ENCODE measurements at places on chromosomes 12 and 14.

- no peak for DNase-seq
Observed at GRCh38 chr12:110282300-110282860, 1.3 kb downstream of the ATP2A2 start.

DNA sequence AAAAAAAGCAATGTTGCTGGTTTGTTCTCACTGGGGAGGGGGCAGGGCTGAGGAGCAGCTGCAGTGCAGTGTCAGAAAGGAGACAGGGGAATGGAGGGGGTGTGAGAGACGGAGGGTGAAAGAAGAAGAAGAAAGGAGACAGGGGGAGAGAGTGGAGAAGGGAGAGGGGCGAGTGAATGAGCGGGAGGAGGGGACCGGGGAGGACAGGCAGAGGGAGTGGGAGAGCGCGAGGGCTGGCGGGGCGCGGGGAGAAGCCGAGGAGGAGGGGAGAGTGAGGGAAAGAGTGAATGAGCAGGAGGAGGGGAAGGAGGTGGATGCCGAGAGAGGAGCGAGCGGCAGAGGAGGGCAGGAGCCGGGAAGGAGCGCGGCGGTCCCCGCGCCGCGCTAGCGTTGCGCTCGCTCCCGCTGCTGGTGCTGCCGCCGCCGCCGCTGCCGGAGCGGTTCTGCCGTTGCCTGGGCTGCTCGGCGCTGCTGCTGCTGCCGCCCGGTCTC lies at the start of gene NOVA1:
TSS of gene NOVA1 (minus strand) at position 445 of the 492 bp plus-strand sequence. CDS start 597 bp downstream, outside the sequence.
- peak; percentile 21 for DNase-seq

- no peak for DNase-seq
Observed at GRCh38 chr12:25054783-25055144, 105.9 kb upstream of the BCAT1 start.

- no peak for DNase-seq
Observed at GRCh38 chr12:68762691-68763090, 16.7 kb downstream of the SLC35E3 start.

- DNase-seq: no peak
Observed at GRCh38 chr14:38255408-38255672, 553 bp downstream of the CLEC14A start.

DNA sequence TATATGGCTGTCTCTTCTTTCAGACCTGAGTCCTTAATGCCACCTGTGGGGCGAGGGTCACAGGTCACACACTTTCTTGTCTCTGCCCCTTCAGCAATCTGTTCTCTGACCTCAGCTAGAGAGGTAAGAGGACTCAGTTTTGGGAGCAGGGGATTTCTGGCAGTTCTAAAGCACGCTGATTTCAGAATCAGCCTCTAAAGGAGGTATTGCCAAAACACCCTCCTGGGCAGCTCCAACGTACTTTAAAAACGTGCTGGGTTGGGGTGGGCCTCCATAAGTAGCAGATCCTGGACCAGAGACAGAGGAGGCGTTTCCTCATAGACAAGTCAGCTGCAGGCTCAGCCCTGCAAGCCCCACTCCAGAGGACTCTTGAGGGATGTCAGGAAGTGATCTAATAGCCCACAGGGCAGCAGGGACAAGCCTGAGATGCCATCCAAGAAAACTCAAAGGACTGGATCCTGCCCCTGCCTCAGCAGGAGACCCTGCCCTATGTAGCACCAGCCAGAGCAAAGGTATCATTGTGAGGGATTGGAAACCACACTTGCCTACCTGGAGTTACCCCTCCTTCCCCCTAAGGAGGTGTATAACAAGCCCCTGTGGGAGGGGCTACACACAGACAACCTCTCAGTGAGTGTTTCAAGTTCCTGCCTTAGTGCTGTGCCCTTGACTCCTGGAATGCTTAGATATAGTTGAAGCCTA lies 8.5 kb downstream of the CTDSP2 start:
- DNase-seq: peak; percentile 42

- no peak for DNase-seq
Observed at GRCh38 chr14:99318959-99319295, 46.9 kb upstream of the BCL11B start.

All from H4 (cell line).